ENCODE measurements at places on chromosomes 4 and X. TPM values are rescaled to one million over a fixed set of nuclear protein-coding genes. Genes with fewer than 3 reads are reported as not detected.
A peak's percentile ranks its signal among the peaks of the same experiment; 100 is the strongest.

Gene XPNPEP2
- total RNA-seq = 0.63 TPM

Gene ZCCHC12
- total RNA-seq = 1.3 TPM

Gene ZNF518B
- total RNA-seq = 14.0 TPM

Gene VAMP7
- 34.9 TPM for total RNA-seq

Gene PRKG2
- total RNA-seq = 0.14 TPM

Gene ZNF711
- total RNA-seq = 1.0 TPM

- no peaks in the 10 kb centered on the region for H3K27me3 ChIP-seq
- DNase-seq = no peak
- no peak overlapping the region for H3K4me3 ChIP-seq
- H3K36me3 ChIP-seq = no peaks in the 10 kb centered on the region
- H3K4me1 ChIP-seq = no peaks in the 10 kb centered on the region
Measured at GRCh38 chr4:162366146-162366545, 202.3 kb upstream of the FSTL5 start.

GRCh38 chr4:151439320-151439719 is 30.3 kb downstream of the FHIP1A start:
- DNase-seq = no peak
- no peak overlapping the region for H3K27ac ChIP-seq
- peaks cover 13% of the 10 kb centered on the region for H3K27me3 ChIP-seq

DNA sequence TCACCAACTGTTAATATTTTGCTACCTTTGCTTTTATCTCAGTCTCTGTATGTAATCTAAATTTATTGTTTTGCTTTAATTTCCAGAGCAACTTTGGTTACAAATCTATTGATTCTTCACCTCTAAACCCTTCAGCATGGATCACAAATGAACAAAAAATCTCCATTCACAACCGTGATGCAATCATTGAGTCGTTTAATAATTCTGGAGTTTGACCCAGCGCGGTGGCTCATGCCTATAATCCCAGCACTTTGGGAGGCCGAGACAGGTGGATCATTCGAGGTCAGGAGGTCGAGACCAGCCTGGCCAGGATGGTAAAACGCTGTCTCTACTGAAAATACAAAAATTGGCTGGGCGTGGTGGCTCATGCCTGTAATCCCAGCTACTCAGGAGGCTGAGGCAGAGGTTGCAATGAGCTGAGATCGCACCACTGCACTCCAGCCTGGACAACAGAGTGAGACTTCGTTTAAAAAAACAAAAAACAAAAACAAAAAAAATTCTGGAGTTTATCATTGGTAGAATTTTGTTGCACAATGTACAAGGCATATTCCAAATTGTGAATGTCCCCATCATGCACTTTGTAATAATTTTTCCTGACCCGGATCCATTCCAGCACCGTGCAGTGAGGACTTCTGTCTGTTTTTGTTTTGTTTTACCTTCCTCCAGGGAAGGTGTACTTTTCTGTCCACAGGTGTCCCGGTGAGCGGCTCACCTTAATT is 2.3 kb upstream of the IDUA start:
- H3K36me3 ChIP-seq = no peaks in the 10 kb centered on the region
- H3K27ac ChIP-seq = no peak overlapping the region
- no peaks in the 10 kb centered on the region for H3K27me3 ChIP-seq
- peaks cover 13% of the 10 kb centered on the region for H3K4me1 ChIP-seq
- H3K4me3 ChIP-seq = peak overlapping the region; percentile 85

GRCh38 chrX:144819406-144819805 is 427.9 kb upstream of the SPANXN1 start:
- H3K27ac ChIP-seq = no peak overlapping the region
- H3K36me3 ChIP-seq = no peaks in the 10 kb centered on the region
- no peak overlapping the region for H3K4me3 ChIP-seq
- H3K27me3 ChIP-seq = no peaks in the 10 kb centered on the region

DNA sequence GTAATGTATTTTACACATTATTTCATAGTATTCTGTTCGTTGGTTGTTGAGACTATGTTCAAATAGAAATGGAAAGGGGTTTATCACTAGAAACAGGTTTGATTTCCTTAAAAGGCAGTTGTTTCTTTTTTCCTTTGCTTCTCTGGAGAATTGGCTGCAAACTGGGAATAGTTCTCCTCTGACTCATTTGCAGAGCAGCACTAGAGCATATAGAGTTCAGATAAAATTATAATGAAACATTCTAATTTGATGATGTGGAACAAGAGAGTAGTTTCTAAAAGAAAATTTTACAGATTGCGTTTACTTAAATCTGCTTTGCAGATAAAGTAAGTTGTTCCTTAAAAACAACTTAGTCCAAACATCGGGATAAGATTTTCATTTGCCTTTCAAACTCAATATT is 29.7 kb downstream of the SYNPO2 start:
- no peak overlapping the region for H3K4me3 ChIP-seq
- no peak overlapping the region for H3K27ac ChIP-seq
- H3K4me1 ChIP-seq = no peaks in the 10 kb centered on the region
- no peaks in the 10 kb centered on the region for H3K36me3 ChIP-seq
- DNase-seq = no peak

DNA sequence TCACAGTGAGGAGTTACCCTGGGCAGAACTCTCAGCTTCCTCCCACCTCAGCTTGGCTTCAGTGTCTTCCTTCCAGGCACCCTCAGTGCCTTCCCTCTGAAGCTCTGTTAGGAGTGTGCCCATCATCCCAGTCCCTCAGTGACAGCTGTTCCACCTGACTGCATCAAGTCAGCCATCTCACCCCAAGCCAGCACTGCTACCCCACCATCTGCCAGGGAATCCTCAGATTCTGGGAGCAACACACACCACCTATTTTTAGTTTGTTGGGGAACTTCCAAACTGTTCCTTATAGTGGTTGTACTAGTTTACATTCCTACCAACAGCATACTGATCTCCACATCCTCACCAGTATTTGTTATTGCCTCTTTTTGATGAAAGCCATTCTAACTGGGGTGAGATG is 182.9 kb downstream of the RELL1 start:
- peaks cover 18% of the 10 kb centered on the region for H3K27me3 ChIP-seq
- H3K36me3 ChIP-seq = no peaks in the 10 kb centered on the region
- H3K4me3 ChIP-seq = no peak overlapping the region
- H3K27ac ChIP-seq = no peak overlapping the region
- H3K4me1 ChIP-seq = no peaks in the 10 kb centered on the region

- H3K27me3 ChIP-seq = peaks cover 5% of the 10 kb centered on the region
- H3K36me3 ChIP-seq = peaks cover 11% of the 10 kb centered on the region
- H3K27ac ChIP-seq = no peak overlapping the region
- no peak for DNase-seq
- peaks cover 23% of the 10 kb centered on the region for H3K4me1 ChIP-seq
Measured at GRCh38 chr4:48027653-48028052, 11.1 kb downstream of the NIPAL1 start.

DNA sequence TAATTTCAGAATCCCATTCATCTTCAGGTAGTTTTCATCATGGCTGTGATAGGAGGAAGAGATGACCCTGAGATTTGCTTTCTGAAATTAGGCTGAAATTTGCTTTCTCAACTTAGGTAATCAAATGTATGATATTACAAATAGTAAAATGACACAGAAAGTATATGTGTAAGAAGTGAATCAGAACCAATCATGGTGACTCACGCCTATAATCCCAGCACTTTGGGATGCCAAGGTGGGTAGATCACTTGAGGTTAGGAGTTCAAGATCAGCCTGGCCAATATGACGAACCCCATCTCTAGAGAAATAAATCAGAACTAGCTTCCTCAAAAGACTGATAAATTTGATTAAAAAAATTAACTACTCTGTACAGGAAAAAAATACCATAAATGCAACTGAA is 555.4 kb downstream of the STPG2 start:
- H3K27me3 ChIP-seq = no peaks in the 10 kb centered on the region
- no peak overlapping the region for H3K4me3 ChIP-seq
- no peak overlapping the region for H3K27ac ChIP-seq
- H3K4me1 ChIP-seq = no peaks in the 10 kb centered on the region

DNA sequence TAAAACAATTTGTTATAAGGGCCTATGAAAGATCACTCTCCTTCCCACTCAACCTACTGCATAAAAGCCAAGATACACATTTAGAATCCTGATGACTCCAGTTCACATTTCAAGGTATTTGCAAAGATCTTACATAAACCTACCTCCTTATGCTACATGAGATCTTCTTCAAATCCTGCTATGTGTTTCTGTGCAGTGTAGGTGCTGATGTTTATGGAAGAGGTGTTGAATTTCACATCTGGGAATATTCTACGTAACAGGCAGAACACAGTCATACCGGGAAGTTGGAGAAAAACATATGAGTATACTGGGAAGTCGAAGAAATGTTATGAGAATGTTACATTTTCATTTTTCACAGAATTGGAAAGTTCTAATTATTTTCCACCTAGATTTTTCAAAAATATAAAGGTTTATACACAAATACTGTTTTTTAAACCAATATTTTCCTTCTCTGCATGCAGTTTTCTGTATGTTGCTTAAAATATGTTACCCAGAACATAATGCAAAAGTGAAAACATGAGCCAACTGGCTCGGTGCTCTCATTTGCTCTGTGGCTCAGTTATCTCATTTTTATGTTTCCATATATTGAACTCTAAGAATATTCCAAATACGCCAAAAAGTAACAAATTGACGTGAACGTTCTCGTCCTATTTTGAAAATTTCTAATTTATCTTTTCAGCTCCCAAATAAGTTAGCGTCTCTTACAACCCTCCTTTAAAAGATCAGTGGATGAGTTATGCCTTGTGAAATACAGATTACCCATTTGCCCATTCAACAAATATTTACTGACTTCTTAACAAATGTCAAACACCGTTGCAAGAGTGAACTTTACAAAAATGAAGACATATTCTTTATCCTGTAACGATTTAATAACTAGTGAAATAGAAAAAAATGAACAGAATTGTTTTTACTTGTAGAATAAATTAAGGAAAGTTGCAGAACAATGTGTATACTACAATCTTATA is 899.3 kb downstream of the STIM2 start:
- H3K36me3 ChIP-seq = no peaks in the 10 kb centered on the region
- H3K27me3 ChIP-seq = no peaks in the 10 kb centered on the region
- no peaks in the 10 kb centered on the region for H3K4me1 ChIP-seq
- no peak overlapping the region for H3K27ac ChIP-seq

- no peak for DNase-seq
- H3K27me3 ChIP-seq = no peaks in the 10 kb centered on the region
- peak overlapping the region; percentile 96 for H3K4me3 ChIP-seq
- peak overlapping the region; percentile 99 for H3K27ac ChIP-seq
Measured at GRCh38 chr4:70688795-70689231, 481 bp downstream of the UTP3 start.

DNA sequence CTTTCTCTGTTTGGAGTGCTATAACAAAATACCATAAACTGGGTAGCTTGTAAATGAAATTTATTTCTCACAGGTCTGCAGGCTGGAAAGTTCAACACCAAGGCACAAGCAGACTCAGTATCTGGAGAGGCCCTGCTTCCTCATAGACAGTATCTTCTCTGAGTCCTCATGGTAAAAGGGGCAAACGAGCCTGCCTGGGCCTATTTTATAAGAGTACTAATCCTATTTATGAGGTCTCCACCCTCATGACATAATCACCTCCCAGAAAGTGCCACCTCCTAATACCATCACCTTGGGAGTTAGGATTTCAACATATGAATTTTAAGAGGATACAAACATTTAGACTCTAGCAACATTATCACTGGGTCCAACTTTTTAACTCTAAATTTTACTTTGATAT is 200.3 kb downstream of the STPG2 start:
- H3K36me3 ChIP-seq = no peaks in the 10 kb centered on the region
- DNase-seq = no peak
- H3K4me1 ChIP-seq = no peaks in the 10 kb centered on the region
- H3K4me3 ChIP-seq = no peak overlapping the region
- H3K27me3 ChIP-seq = no peaks in the 10 kb centered on the region

DNA sequence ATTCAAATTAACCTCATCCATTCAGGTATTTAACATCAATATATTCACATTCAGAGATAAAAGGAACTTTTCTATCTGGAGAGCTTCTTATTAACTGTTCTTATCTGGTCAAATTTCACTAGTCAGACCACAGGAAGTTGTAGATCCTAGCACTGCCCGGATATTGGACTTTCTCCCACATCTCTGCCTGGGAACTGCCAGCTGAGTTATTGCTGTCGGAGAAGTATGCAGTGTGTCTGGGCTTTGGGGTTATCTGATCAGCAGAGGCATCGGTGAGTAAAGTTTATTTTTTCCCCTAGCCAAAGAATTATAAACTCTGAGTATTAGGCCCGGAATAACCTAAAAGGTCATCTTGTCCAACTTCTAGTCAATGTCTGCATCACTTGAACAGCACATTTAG is 45.1 kb downstream of the OR13H1 start:
- no peaks in the 10 kb centered on the region for H3K36me3 ChIP-seq
- H3K27ac ChIP-seq = no peak overlapping the region
- DNase-seq = no peak
- no peaks in the 10 kb centered on the region for H3K4me1 ChIP-seq

DNA sequence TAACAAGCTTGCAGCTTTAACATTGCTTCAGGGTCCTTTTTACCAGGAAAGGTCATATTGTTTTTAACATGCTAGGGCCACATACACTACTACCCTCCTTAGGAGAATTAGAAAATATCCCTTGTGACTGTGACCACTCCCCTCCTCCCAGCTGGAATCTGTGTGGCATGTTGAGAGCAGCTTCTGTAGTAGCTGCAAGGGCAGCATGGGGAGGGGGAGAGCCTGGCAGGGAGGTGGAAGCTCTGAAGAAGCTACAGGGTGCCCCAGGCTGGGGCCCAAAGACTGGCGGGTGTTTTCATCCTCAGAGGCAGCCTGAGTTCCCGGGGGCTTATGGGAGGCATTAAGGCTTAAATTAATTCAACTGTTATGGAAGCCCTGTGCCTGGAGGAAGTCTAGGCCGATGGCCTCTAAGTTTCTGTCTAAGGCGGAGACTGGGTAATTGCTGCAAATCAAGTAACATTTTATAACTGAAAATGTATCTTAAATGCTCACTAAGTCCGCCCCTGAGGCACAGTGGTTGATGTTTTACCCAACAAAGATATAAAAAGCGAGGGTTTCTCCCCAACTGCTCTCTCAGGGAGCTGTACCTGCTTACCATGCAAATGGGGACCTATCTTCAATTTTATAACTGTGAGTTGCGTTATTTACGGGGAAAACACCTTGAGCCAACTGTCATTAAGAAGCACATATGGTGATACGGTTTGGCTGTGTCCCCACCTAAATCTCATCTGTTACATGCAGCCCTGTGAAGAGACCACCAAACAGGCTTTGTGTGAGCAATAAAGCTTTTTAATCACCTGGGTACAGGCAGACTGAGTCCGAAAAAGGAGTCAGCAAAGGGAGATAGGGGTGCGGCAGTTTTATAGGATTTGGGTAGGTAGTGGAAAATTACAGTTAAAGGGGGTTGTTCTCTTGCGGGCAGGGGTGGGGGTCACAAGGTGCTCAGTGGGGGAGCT is 37.4 kb upstream of the STS start:
- peaks cover under 1% of the 10 kb centered on the region for H3K36me3 ChIP-seq
- H3K27me3 ChIP-seq = no peaks in the 10 kb centered on the region
- DNase-seq = no peak
- peak overlapping the region; percentile 25 for H3K27ac ChIP-seq

DNA sequence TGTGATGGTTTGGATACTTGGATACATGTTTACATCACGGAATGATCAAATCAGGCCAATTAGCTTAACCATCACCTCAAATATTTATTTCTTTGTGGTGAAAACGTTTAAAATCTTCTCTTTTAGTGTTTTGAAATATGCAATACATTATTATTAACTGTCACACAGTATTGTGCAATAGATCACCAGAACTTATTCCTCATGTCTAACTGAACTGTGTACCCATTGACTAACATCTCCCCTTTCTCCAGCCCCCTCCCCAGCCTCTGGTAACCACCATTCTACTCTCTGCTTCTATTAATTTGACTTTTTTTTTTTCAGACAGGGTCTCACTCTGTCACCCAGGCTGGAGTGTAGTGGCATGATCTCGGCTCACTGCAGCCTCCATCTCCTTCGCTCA is 471.9 kb downstream of the BCOR start:
- H3K4me3 ChIP-seq = no peak overlapping the region
- H3K27me3 ChIP-seq = no peaks in the 10 kb centered on the region
- H3K27ac ChIP-seq = no peak overlapping the region
- H3K36me3 ChIP-seq = peaks cover 3% of the 10 kb centered on the region
- H3K4me1 ChIP-seq = peaks cover 18% of the 10 kb centered on the region
- no peak for DNase-seq

Data from activated CD4-positive, alpha-beta T cell treated with anti-CD3 and anti-CD28 coated beads for 36 hours (primary cell).